ENCODE measurements at places on chromosomes 7 and 10. TPM values are rescaled to one million over a fixed set of nuclear protein-coding genes. Genes with fewer than 3 reads are reported as not detected.

The CPA2 gene
- total RNA-seq = not detected

The KIF20B gene
- 23.4 TPM for total RNA-seq

The CAMK2B gene
- total RNA-seq = not detected

The TRIM50 gene
- not detected for total RNA-seq

The ADAM8 gene
- 84.9 TPM for total RNA-seq

The MBL2 gene
- not detected for total RNA-seq

The CALML3 gene
- total RNA-seq = not detected

The CADPS2 gene
- not detected for total RNA-seq

The CNPY1 gene
- total RNA-seq = not detected

The RHOBTB1 gene
- 4.1 TPM for total RNA-seq

The CRTAC1 gene
- not detected for total RNA-seq

The PRF1 gene
- 60.4 TPM for total RNA-seq

The BMPR1A gene
- total RNA-seq = 3.3 TPM

The ETV1 gene
- total RNA-seq = 0.31 TPM

The CARD11 gene
- 39.1 TPM for total RNA-seq

The PDZD7 gene
- total RNA-seq = 0.21 TPM

The EGR2 gene
- 11.9 TPM for total RNA-seq

The PRSS2 gene
- not detected for total RNA-seq

The ORAI2 gene
- total RNA-seq = 33.7 TPM

The LRMDA gene
- total RNA-seq = 7.6 TPM

The NUTM2D gene
- total RNA-seq = 2.3 TPM

The VIPR2 gene
- total RNA-seq = 0.31 TPM

The SFXN3 gene
- total RNA-seq = 28.4 TPM

The SGMS1 gene
- total RNA-seq = 62.8 TPM

The ZNF239 gene
- total RNA-seq = 0.31 TPM

The CYP3A7 gene
- total RNA-seq = not detected

Measured in mononuclear cell (primary cell).